ENCODE measurements at places on chromosomes 3 and 15. TPM values are rescaled to one million over a fixed set of nuclear protein-coding genes. Genes with fewer than 3 reads are reported as not detected.

GRCh38 chr3:122956693-122957455, 70.7 kb downstream of the SEMA5B start:
- peaks cover 20% of the 10 kb centered on the region for H3K4me1 ChIP-seq
- H3K4me3 ChIP-seq = no peak overlapping the region
- H3K27me3 ChIP-seq = no peaks in the 10 kb centered on the region
- DNase-seq = no peak
- no peaks in the 10 kb centered on the region for H3K36me3 ChIP-seq
- no peak overlapping the region for H3K27ac ChIP-seq

- no peaks in the 10 kb centered on the region for H3K4me1 ChIP-seq
- no peaks in the 10 kb centered on the region for H3K36me3 ChIP-seq
- no peak for DNase-seq
- H3K4me3 ChIP-seq = no peak overlapping the region
These were observed 214.3 kb downstream of the ADAMTS9 start for GRCh38 chr3:64473466-64473865.

The CASR gene
- not detected for total RNA-seq

DNA sequence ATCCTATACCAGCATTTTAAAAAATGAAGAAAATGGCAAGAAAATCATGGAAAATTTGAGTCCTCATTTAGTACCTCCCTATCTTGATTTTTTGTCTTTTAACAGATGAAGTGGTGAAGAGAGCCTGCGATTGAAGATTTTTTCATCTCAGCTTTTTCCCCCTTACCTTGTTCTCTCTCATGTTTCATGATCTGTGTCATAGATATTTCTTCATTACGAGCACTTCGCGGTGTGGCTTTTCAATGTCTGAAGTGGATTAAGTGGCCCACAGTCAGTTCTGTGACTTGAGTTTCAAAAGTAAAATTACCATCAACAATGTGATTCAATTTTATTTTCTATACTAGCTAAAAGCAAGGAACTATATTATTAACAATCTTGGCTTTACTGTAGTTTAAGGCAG, 147.2 kb downstream of the FNDC3B start:
- H3K27me3 ChIP-seq = no peaks in the 10 kb centered on the region
- H3K4me1 ChIP-seq = peaks cover 27% of the 10 kb centered on the region
- H3K4me3 ChIP-seq = no peak overlapping the region
- peak overlapping the region; percentile 10 for H3K27ac ChIP-seq
- DNase-seq = no peak

DNA sequence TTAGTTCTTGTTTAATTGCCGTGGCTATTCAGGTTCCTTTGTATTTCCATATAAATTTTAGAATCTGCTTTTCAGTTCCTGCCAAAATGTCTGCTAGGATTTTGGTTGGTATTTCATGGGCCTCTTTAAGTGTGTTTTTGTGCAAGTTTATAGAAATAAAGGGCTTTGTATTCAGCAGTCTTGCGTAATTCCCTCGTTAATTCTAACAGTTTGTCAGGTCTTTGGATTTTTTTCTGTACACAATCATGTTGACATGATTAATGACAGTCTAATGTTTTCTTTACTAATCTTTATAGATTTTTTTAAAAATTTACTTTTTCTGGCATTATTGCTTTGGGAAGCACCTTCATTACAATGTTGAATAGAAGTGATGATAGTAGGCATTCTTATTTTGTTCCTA, 120.9 kb downstream of the NEK11 start:
- no peaks in the 10 kb centered on the region for H3K27me3 ChIP-seq
- H3K27ac ChIP-seq = no peak overlapping the region
- DNase-seq = no peak
- H3K4me3 ChIP-seq = no peak overlapping the region

DNA sequence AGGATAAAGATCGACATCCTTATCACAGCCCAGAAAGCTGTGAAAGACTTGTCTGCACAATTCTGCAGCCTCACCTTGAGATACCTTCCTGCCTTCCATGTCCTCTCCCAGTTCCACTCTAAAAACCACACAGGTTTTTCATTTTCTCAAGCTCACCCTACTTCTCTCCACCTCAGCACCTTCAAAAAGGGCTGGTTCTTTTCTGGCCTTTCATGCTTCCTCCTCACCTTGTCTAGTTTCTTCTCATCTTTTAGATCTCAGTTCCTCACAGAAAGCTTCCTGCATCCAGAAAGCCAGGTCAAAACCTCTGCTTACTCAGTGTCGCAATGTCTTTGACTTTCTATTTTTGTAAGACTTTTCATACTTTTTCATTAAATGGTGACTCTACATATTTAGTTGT, 140.2 kb upstream of the STT3B start:
- H3K4me3 ChIP-seq = no peak overlapping the region
- no peak overlapping the region for H3K27ac ChIP-seq
- H3K4me1 ChIP-seq = no peaks in the 10 kb centered on the region
- H3K36me3 ChIP-seq = no peaks in the 10 kb centered on the region

DNA sequence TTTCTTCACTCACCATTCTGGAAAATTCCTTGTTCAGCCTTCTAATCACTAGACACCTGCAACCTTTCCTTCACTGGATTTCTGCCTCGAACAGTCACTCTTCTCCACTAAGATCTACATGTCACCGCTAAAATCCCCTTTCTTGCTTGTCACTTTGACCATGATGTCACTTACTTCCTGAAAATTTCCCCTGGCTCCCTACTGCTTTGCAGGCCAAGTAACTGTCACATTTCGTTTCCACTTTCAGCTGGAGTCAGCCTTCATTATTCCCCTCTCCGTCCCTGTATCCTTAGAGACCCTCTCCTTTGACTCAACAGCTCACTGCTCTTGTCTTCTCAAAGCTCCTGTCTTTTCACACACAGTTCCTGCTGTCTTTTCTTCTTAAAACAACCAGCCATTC, 15.9 kb downstream of the CHL1 start:
- H3K27ac ChIP-seq = no peak overlapping the region
- DNase-seq = no peak
- H3K36me3 ChIP-seq = no peaks in the 10 kb centered on the region
- no peaks in the 10 kb centered on the region for H3K4me1 ChIP-seq

- no peaks in the 10 kb centered on the region for H3K27me3 ChIP-seq
- no peaks in the 10 kb centered on the region for H3K4me1 ChIP-seq
- H3K36me3 ChIP-seq = no peaks in the 10 kb centered on the region
- H3K27ac ChIP-seq = no peak overlapping the region
These were observed 600.2 kb upstream of the GRM7 start for GRCh38 chr3:6260551-6261191.

GRCh38 chr15:63050731-63051155, 8.2 kb downstream of the TPM1 start:
- no peak overlapping the region for H3K4me3 ChIP-seq
- no peaks in the 10 kb centered on the region for H3K27me3 ChIP-seq
- peaks cover 37% of the 10 kb centered on the region for H3K4me1 ChIP-seq

GRCh38 chr15:49946681-49947080, 172.4 kb downstream of the ATP8B4 start:
- no peak overlapping the region for H3K27ac ChIP-seq
- H3K27me3 ChIP-seq = no peaks in the 10 kb centered on the region
- H3K36me3 ChIP-seq = no peaks in the 10 kb centered on the region
- DNase-seq = peak; percentile 2

The TEX55 gene
- total RNA-seq = not detected

GRCh38 chr3:78683284-78683683, 1084.5 kb downstream of the ROBO1 start:
- H3K4me1 ChIP-seq = no peaks in the 10 kb centered on the region
- H3K4me3 ChIP-seq = no peak overlapping the region
- no peak overlapping the region for H3K27ac ChIP-seq
- no peak for DNase-seq
- H3K36me3 ChIP-seq = no peaks in the 10 kb centered on the region

The HEG1 gene
- 30.2 TPM for total RNA-seq

GRCh38 chr3:147119346-147119745, 287.0 kb downstream of the ZIC4 start:
- DNase-seq = no peak
- H3K4me3 ChIP-seq = no peak overlapping the region
- H3K4me1 ChIP-seq = no peaks in the 10 kb centered on the region
- no peaks in the 10 kb centered on the region for H3K27me3 ChIP-seq
- H3K27ac ChIP-seq = no peak overlapping the region
- no peaks in the 10 kb centered on the region for H3K36me3 ChIP-seq

DNA sequence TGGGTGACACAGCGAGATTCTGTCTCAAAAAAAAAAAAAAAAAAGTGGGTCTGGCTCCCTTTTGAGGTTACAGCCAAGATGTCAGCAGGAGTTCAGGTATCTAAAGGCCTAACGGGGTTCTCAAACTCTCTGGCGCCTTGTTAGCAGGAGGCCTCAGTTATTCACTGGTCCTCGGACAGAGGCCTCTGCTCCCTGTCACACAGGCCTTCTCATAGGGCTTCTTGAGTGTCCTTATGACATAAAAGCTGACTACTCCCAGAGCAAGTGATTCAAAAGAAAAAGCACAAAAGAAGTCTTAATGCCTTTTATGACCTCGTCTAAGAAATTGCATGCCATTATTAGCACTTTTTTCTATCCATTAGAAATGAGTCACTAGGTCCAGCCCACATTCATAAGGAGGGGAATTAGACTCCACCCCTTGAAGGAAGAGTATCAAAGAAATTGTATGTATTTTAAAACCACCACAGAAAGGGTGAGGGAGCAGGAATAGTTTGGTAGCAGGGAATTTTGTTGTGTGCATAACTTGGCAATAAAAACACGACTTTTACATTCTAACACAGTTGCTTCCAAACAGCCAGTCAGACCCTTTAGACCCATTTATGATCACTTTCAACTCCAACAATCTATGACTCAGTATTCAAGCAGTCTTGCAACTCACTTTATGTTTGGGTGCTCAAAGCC, 90.3 kb downstream of the MEX3B start:
- no peak overlapping the region for H3K4me3 ChIP-seq
- no peaks in the 10 kb centered on the region for H3K4me1 ChIP-seq
- DNase-seq = no peak

The TGM4 gene
- total RNA-seq = 0.63 TPM

GRCh38 chr3:197298945-197299854, 788 bp upstream of the DLG1 start:
- peaks cover 53% of the 10 kb centered on the region for H3K4me1 ChIP-seq
- peaks cover 23% of the 10 kb centered on the region for H3K36me3 ChIP-seq
- H3K4me3 ChIP-seq = peak overlapping the region; percentile 62
- peak overlapping the region; percentile 81 for H3K27ac ChIP-seq

- no peak for DNase-seq
- H3K4me3 ChIP-seq = no peak overlapping the region
- H3K4me1 ChIP-seq = peaks cover 15% of the 10 kb centered on the region
- H3K27ac ChIP-seq = no peak overlapping the region
These were observed 3.3 kb upstream of the ADPGK start for GRCh38 chr15:72786676-72787345.

DNA sequence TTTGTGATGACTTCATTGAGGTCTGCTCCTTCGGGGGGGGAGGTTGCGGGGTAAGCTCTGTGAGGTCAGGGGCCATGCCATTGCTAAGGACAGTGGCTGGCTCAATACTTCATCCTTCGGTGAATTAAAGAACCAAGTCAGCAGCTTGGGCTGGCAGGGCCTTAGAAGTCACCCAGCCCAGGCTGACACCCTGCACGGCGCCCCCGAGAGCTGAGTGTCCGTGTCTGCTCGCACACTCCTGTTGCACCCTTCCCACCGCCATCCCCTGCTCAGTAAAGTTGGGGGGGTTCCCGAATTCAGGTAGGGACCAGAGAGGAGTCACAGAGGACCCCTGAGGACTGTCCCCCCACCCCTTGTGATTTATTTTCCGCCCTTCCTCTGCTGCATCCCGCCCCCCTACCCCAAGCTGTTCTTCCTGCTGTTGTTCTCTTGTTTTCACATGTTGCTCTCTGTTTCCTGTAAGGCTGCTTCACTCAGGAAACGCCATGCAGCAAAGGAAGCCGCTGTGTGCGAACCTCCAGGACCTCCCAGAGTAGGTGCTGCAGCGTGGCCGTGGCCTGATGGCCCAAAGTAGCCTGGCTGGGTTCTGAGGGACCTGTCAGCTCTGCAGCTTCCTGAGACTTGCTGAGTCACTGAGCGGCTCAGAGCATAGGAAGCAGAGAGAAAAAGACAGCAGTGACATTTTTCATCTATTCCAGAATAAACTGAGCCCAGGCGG, 14.4 kb downstream of the EFCC1 start:
- H3K4me3 ChIP-seq = no peak overlapping the region
- 0 out of 2 replicates have a peak overlapping the region, but pooled peaks have one; percentile 33 for H3K27ac ChIP-seq
- H3K4me1 ChIP-seq = peaks cover 16% of the 10 kb centered on the region
- H3K27me3 ChIP-seq = no peaks in the 10 kb centered on the region
- H3K36me3 ChIP-seq = no peaks in the 10 kb centered on the region

- no peak overlapping the region for H3K27ac ChIP-seq
- no peak for DNase-seq
- H3K4me1 ChIP-seq = no peaks in the 10 kb centered on the region
- no peak overlapping the region for H3K4me3 ChIP-seq
- H3K36me3 ChIP-seq = no peaks in the 10 kb centered on the region
These were observed 5.9 kb upstream of the CALML4 start for GRCh38 chr15:68210821-68211655.

- no peak overlapping the region for H3K4me3 ChIP-seq
- no peaks in the 10 kb centered on the region for H3K36me3 ChIP-seq
- DNase-seq = no peak
- no peak overlapping the region for H3K27ac ChIP-seq
- no peaks in the 10 kb centered on the region for H3K27me3 ChIP-seq
These were observed 417.4 kb upstream of the DPH6 start for GRCh38 chr15:35963326-35963725.

The RBP2 gene
- total RNA-seq = not detected

DNA sequence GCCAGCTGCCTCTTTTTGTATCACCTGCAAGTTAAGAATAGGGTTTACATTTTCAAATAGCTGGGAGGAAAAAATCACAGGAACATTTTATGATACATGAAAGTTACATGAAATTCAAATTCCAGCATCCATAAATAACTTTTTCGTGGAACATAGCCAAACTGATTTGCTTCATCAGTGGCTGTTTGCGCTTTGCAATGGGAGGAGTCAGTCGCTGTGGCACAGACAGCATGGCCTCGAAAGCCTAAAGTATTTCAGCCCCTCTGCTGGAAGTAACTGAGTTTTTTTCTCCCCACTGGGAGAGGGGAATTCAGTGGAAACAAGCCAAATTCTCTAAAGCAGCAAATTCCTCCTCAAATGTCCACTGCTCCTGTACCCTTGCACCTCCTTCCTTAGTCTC, 271.9 kb downstream of the SUCLG2 start:
- H3K4me1 ChIP-seq = no peaks in the 10 kb centered on the region
- H3K27me3 ChIP-seq = no peaks in the 10 kb centered on the region
- H3K36me3 ChIP-seq = no peaks in the 10 kb centered on the region
- no peak for DNase-seq

DNA sequence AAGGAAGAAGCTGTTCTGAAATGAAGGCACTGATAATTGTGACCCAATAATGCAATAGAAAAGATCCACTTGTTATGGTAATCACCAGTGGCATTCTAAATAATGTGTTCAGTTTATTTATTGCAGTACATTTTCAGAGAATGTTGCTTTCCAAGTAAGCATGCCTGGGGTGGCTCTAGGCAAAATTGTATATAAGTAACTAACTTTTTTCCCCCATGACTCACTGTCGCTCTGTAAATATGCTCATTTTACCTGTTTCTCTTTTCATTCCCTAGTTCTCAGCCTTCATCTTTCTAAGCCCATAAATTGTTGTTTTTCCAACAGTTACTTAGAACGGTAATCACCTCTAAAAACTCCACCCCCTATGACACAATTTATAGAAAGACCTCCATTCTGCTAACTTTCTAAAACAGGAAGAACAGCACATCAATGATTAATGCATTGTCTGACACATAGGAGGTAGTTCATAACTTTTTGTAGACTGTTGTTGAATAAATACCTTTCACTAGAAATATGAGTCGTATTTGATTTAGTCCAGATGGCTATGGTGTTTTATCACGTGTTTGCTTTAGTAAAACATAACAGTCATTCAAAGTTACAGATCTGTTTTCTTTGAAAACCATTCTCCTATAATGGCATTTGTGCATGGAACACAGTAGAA, 143.1 kb downstream of the LSAMP start:
- no peak overlapping the region for H3K27ac ChIP-seq
- no peaks in the 10 kb centered on the region for H3K36me3 ChIP-seq
- H3K4me3 ChIP-seq = no peak overlapping the region
- DNase-seq = no peak
- no peaks in the 10 kb centered on the region for H3K27me3 ChIP-seq
- no peaks in the 10 kb centered on the region for H3K4me1 ChIP-seq

Data from PC-9 (cell line).